Brain (organoid and tissue), 16 donors: ENCODE measurements at places on chromosomes 1 and 21.
A peak's percentile ranks its signal among the peaks of the same experiment; 100 is the strongest.

GRCh38 chr1:151584278-151584677, 27.6 kb upstream of the SNX27 start:
- peak; percentile 78 for DNase-seq

DNA sequence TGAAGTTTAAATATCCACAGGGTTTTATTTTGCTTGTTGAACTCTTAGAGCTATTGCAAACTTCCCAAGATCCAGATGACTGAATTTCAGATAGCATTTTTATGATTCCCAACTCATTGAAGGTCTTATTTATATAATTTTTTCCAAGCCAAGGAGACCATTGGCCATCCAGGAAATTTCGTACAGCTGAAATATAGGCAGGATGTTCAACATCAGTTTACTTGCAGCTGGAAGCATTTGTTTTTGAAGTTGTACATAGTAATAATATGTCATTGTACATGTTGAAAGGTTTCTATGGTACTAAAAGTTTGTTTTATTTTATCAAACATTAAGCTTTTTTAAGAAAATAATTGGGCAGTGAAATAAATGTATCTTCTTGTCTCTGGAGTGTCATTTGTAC, 32.8 kb upstream of the DDR2 start:
- DNase-seq = no peak

DNA sequence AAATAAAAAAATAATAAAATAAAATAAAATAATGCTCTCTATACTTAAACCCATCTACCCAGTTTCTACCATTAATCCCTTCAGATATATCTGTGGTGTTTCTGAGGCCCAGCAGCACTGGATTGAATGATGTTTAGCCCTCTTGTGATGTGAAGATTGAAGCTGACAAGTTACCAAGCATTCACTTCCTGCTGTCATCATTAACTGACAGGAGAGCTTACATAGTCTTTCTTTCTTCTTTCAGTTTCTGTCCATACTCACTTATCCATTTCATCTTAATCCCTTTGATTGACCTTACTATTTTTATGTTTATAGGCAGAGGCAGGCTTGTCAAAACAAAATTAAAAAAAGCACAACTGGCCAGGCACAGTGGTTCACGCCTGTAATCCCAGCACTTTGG, 38.8 kb upstream of the PGD start:
- DNase-seq = no peak

DNA sequence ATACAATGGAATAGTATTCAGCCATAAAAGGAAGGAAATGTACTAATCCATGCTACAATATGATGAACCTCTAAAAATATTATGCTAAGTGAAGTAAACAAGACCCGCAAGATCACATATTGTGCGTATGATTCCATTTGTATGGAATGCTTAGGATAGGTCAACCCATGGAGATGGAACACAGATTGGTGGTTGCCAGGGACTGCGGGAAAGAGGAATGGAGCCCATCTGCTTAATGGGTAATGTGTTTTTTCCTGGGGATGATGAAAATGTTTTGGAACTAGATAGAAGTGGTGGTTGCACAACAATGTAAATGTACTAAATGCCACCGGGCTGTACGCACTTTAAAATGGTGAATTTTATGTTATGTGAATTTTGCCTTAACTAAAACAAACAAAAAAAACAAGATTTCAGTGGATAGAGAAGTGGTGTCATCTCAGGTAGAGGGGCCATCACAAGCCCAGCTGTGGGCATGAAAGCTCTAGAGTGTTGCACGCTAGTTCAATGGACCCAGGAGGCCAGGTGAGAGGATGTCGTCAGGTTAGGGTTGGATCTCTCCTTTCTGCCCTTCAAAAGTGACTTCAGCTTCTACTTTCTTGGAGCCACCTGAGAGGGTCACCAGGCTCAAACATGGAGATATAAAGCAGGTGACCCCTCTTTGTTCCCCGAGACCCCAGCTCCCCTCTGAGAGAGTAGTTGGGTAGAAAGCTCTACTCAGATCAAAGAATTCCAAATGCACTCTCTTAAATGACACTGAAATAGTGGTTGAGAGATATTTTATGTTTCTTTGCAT, 2.5 kb downstream of the C1orf115 start:
- no peak for DNase-seq

DNA sequence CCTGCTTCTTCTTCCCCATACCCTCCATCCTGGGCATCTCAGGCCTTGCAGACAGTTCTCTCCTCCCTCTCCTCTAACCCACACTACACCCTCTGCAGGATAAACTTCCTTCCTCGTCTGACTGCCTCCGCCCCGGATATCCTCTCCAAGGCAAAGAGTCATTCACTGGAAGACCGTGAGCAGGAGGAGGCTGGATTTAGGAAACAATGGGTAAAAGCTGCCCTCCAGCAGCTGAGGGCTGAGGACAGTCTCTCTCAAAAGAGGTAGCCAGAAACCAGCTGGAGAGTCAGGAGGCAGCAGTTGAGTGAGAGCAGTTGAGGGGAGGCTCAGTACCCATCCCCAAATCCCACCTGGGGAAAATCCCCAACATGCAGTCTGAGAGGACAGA, 1.4 kb downstream of the CSRP1 start:
- DNase-seq = no peak

DNA sequence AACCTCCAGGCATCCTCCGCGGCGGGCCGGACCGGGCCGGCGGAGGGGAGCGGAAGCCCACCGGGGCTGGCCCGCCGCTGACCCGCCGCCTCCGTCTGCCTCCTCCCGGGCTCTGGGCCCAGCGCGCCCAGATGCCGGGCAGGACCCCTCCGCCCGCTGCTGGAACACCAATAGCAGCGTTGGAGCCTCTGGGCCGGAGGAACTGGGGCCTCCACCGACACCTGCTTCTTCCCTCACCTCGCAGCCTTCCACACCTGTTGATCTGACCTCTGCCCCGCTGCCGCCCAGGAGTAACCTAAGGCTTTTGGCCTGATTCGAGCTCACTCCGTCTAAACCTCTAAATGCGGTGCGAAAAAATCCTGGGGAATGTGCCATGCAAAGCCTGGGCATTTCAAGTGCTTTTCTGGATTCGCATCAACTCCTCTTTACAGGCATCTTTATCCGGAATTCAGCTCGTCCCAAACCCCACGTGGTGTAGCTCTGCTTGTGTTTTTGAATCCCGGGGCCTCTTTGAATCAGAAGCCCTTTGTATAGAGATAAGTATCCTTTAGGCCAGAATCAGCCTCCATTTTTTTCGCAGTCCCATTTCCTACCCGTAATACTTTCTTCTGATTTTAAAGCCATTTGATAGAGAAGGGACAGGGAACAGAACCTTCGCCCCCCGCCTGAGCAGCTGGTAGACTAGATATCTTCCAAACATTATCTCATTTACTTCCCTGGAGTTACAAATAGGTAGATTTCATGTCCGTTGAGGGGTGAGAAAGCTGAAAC, 680 bp upstream of the CNN3 start:
- DNase-seq = peak; percentile 80

DNA sequence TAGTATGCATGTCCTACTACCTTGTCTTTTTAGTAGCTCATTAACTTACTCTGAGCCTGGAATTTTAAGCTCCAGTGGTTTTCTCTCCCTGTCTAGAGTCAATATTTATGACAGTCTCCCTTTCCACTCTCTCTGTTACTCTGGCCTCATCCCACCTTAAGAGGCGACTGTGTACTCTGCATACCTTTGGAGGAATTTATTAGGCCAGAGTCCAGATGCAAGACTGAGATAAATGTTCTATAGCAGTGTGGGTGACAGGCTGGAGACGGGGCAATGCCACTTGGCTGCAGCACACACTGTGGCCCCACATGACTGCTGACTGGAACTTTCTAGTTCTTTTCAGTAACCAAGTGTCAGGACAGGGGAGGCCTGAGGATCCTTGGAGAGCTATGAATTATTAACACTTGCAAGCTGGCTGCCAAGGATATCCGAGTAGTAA, 4.1 kb upstream of the PDZK1 start:
- DNase-seq = no peak

DNA sequence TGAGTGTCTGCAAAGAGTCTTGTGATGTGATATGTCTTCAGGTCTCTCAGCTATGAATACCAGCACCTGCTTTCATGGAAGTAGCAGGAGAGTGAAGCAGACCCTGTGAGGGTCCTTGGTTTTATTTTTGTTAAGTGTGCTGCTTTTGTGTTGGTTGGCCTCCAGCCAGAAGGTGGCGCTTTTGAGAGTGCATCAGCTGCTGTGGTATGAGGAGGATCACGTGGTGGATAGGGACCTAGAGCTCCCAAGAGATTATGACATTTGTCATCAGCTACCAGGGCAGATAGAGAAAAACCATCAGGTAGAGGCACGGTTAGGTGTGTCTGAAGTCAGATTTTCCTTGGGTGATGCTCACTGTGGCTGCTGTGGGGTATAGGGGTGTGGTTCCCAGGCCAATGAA, 1232.1 kb downstream of the MRPL39 start:
- DNase-seq = no peak

DNA sequence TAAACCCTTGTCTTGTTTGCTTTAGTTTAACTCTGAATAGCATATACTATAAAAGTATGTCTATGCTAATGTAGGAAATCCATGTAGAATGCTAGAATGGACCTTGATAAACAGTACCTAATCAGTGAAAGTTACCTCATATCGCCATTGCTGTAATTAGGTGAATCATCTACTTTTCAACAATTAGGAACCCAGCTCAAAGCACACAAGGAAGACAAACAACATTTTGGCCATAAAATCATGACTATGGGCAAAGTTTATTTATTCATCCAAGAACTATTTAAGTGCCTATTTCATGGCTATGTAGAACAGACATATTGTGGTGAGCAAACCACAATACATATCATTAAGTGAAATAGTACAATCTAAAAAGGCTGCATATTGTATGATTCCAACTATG, 1043.2 kb downstream of the BRINP3 start:
- no peak for DNase-seq

DNA sequence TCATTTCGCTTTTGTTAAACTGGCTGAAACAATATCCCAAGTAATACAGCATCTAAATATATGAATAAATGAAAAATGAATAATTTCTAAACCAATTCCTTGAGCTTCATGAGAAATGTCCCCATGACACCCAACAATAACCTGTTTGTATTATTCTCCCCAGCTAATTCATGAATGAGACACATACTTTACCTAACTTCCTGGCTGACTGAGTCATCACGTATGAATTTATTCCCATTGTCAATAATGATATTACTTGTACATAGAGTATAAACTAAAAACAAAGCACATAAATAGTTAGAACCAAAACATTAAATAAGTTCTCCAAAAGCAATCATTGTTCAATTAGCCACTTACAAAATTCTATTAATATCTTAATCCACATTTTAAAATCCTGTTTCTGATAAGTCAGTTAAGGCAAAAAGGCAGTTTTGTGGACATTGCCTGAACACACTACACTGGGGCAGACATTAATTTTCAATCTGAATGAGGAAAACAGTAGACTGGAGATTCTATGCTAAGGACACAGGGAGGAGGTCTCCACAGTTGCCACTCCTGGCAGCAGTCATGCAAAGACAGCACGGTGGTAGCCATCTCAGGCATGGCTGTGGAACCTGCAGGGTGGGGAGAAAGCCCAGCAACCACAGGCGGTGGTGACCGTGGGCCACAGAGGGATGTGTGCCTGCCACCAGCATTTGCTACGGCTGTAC, 48.2 kb downstream of the SLC9C2 start:
- no peak for DNase-seq

DNA sequence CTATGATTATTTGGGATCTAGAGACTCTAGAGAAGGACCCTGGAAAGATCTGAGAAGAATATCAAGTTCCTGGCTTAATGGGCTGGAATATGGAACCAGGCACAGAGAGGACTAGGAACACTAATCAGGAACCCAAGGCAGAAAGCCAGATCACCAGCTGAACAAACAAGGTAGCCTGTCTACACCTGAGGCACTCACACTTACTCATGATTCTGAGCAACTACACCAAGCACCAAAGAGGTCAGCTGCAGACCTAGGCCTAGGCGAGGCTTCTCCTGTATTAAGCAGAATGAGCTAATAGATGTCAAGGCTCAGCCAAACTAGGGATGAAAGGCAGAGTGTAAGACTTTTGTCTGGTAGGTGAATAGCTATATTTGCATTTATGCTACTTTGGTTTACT, 368.1 kb downstream of the LTN1 start:
- DNase-seq = no peak

GRCh38 chr1:59173721-59174120, 123.2 kb upstream of the FGGY start:
- DNase-seq = no peak
